Activated T-cell treated with anti-CD3 and anti-CD28 coated beads, Interleukin-2, amount 50 U/mL, for 1 hour (primary cell): ENCODE measurements at places on chromosomes 5 and 9.
A peak's percentile ranks its signal among the peaks of the same experiment; 100 is the strongest.

- DNase-seq = no peak
Observed at GRCh38 chr5:81717860-81718259, 33.0 kb downstream of the SSBP2 start.

GRCh38 chr9:89554307-89555035, 50.3 kb upstream of the GADD45G start:
- DNase-seq = no peak

- DNase-seq = peak; percentile 4
Observed at GRCh38 chr9:93256878-93257807, 73.2 kb downstream of the WNK2 start.

DNA sequence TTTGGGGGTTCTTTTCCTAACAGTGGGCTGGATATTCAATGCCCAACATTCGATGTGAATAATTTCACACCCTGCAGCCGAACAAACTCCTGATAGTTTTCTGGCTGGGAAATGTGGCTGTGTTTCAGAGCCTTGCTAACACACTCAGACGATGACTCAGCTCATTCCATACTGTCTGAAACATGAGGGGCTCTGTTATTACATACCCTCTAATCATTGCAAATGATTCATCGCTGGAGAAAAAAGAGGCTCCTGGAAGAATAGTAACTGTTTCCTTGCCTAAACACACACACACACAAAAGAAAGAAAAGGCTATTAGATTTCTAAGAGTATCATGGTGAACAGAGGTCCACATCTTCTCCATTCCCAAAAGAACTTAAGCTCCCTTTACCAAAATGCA, 75.8 kb downstream of the OXCT1 start:
- DNase-seq = no peak

DNA sequence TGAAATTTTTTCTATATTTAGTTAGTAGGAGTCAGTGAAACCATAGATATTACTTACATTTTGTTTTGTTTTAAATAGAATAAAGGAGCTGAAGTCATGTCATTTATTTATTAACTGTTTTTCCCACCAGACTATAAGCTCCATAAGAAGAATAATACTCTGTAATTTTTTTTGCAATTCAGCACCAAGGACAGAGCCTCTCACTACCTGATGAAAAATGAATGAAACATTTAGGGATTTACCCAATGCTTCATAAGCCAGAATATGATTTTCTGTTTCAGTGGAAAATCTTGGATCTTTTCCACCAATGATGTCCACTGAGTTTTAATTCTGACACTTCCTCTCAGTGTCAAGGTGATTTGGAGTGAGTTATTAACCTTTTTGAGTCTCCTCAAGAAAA, 624.9 kb upstream of the GRAMD2B start:
- no peak for DNase-seq

DNA sequence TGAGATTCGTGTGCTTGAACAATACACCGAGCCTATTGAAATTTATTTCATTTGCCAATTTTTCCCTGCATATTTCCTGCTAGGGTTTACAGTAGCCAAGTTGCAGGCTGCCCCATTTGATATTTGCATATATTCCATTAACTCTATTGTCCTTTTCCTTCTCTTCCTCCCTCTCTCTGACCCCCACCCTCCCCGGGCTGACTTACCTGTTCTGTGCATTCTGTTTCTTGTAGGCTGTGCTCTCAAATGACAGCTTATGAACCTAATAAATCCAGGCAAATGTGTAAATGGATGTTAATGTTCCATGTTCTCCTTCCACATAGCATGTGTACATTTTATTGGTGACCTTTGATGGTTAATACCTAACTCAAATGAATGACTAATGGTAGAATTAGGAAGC, 1169.2 kb upstream of the WWC1 start:
- no peak for DNase-seq

GRCh38 chr5:43075319-43076293, 35.5 kb upstream of the ANXA2R start:
- no peak for DNase-seq

DNA sequence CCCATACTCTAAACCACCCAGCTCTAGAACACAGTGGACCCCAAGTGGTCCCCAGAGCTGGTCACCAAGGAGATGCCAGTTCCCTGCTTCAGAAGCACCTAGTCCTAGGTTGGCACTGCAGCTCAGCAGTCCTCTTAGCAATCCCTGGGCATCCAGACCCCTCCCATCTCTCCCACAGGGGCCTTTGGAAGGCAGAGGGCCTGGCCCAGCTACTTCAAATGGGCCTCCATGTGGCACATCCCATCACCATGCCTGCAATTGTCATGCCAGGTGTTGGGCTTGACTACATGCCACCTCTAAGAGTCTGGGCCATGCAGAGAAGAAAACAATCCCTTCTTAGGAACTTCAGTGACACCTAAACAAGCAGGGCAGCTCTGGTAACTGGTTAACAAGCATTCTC, 14.1 kb downstream of the MACROH2A1 start:
- DNase-seq = no peak

GRCh38 chr9:543478-543877, 298.0 kb upstream of the DMRT1 start:
- DNase-seq = no peak

DNA sequence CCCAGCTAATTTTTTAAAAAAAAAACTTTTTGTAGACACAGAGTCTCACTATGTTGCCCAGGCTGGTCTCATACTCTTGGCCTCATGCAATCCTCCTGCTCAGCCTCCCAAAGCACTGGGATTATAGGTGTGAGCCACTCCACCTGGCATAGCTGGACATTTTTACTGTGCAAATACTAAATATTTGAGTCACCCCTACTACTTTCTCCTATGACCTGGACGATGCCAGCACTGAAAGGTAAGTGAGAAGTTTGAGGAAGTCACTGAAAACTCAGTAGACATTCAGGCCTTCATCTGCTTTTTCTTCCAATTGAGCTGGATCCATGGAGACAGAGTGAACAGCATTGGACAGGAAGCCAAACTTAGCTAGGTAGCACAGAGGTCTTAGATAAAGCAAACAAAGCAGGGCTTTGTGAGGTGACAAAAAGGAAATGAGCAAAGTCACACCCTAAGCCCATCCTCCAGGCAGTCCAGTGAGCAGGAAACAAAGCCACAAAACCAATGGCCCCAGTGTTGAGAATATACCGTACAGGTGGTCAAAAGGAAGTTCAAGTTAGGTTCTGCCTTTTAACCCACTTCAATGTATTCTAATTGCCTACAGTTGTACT, 192.6 kb upstream of the RASA1 start:
- no peak for DNase-seq

GRCh38 chr5:169301986-169302385, 1.0 kb upstream of the SLIT3 start:
- DNase-seq = no peak

- DNase-seq = no peak
Observed at GRCh38 chr9:6277417-6277816, 50.8 kb upstream of the TPD52L3 start.

- no peak for DNase-seq
Observed at GRCh38 chr9:8680157-8680556, 880.6 kb upstream of the DMAC1 start.

GRCh38 chr9:36749461-36749860, 176.8 kb downstream of the MELK start:
- no peak for DNase-seq

DNA sequence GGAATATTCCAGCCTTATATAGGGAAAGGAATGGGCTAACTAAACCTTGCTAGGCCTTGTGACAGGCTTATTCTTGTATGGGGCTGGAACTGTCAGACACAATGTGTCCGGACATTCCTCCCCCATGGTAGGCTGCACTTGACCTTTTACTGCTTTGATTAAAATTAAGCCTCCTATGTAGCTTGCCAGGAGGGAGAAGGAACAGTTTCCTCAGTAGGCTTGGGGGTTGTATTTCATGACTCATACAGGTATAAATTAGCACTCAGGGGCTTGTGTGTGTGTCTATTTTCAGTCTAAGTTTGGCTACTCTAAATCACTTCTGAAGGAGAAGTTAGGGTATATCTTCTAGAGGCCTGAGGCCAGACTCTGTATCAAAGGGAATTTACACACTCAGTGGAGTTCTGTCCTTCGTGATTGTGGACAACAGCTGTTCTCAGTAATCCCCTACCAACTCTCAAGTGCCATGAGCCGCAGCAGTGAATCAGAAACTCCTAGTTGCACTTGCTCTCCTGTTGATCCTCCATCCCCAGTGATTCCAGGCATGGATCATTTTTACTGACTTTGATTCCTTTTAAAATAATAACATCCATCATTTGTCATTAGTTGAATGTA, 16.4 kb downstream of the ADAMTS16 start:
- no peak for DNase-seq

- DNase-seq = no peak
Observed at GRCh38 chr5:107404595-107405374, 266.0 kb downstream of the EFNA5 start.

DNA sequence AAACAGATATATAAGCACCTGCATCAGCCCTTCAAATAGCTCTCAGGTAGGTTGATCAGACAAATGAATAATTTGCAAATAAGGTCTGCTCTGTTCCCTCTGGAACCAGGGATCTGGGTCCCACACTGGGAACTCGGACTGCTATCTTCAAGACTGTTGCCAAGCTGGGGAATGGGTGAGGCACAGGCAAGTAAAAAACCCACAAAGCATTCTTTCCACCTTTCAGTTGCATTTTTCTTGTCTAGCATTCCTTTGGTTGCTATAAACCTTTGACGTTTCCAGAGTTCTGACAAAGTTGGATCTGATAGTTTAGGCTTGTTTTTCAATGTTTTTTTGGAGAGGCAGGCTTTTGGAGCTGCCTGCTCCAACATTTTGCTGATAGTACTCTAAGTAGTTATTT, 20.1 kb downstream of the FBXL17 start:
- no peak for DNase-seq

DNA sequence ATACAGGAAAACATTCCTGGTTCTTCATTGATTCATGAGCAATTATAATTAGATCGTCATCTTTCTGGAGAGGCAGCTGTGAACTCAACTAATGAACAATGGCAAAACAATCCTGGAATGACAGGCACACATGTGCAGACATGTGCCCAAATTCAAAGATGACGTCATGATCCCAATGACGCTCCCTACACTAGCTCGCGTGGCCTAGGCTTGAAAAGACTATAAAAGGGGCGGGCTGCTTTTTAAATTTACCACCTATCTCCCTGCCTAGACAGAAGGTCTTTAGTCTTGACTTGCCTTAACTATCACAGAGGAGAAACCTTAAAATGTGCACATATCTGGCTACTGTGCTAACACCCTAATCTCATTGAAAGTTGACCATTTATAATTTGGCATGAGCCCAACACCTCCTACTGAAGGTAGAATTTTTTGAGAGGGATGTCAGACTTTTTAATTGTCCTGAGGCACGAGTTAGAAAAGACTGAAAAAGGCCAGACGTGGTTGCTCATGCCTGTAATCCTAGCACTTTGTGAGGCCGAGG, 88.2 kb downstream of the PRRT1B start:
- DNase-seq = no peak

DNA sequence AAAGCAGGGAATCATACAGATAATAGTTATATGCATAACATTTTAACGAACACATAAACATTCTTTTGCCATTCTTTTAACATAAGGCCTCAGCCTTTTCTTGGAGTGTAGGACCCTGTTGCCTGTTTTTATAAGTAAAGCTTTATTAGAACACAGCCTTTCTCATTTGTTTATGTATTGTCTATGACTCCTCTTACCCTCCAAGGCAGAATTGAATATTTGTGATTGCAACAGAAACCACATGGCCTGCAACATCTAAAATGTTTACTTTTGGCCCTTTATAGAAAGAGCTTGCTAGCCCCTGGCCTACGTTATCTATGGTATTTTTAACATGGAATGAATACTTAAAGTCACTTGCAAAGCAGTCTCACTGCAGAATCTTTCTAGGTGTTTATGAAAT, 2.6 kb downstream of the SLC31A1 start:
- DNase-seq = no peak

GRCh38 chr5:32714836-32715235, 3.7 kb downstream of the NPR3 start:
- DNase-seq = no peak

- DNase-seq = no peak
Observed at GRCh38 chr5:58406394-58406793, 53.5 kb downstream of the PLK2 start.

DNA sequence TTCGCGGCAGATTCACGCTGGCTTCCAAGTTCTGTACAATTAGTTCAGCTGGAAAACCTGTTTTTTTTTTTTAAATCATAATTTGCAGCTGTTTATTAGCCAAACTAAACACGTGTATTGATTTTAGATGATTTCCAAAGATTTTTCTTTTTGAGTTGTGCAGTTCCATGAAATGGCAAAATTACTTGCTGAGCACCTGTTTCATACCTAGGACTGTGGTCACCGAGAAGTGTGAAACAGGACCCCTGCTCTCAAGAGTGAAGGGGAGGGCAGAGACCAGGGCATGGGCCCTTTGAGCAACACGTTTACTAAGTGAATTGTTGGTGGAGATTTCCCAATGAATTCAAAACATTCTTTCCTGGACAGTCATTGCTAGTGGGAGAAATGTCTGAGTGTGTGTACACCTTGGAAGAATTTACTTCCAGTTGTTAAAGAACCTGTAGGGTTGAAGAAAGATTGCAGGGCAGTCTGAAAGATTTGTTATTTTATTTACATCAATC, 688 bp downstream of the SNX24 start:
- no peak for DNase-seq
